Sigmoid colon (tissue), 7 donors: ENCODE measurements at places on chromosomes 2 and 18. TPM values are rescaled to one million over a fixed set of nuclear protein-coding genes. Genes with fewer than 3 reads are reported as not detected.

- H3K36me3 ChIP-seq = no peaks in the 10 kb centered on the region
- no peaks in the 10 kb centered on the region for H3K27me3 ChIP-seq
- H3K27ac ChIP-seq = peak overlapping the region; percentile 66
- peak overlapping the region; percentile 27 for H3K4me3 ChIP-seq
Observed at GRCh38 chr18:13381944-13382365, 163.4 kb downstream of the LDLRAD4 start.

Gene CNNM3
- 11.9 TPM for polyA plus RNA-seq

GRCh38 chr18:62069556-62069955, 117.3 kb downstream of the PIGN start:
- no peaks in the 10 kb centered on the region for H3K36me3 ChIP-seq
- H3K4me1 ChIP-seq = no peaks in the 10 kb centered on the region
- H3K4me3 ChIP-seq = no peak overlapping the region
- no peak overlapping the region for H3K27ac ChIP-seq

DNA sequence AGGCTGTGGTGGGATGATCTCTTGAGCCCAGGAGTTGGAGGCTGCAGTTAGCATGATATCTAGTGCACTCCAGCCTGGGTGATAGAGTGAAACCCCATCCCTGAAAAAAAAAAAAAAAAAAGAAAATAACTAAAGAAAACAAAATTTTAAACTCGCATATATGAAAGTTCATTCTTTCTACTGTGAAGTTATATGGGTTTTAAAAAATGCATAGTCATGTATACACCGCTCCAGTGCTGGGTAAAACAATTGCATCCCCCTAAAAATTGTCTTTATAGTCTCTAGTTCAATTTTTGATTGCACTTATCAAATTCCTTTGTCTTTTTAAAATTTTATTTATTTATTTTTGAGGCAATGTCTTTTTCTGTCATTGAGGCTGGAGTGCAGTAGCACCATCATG, 65.0 kb upstream of the ACYP2 start:
- H3K4me3 ChIP-seq = no peak overlapping the region
- H3K36me3 ChIP-seq = peaks cover 5% of the 10 kb centered on the region
- no peak overlapping the region for H3K27ac ChIP-seq
- DNase-seq = no peak

Gene NYAP2
- not detected for polyA plus RNA-seq

GRCh38 chr2:63790906-63791305, 50.8 kb upstream of the UGP2 start:
- no peak overlapping the region for H3K4me3 ChIP-seq
- DNase-seq = no peak
- no peak overlapping the region for H3K27ac ChIP-seq
- no peaks in the 10 kb centered on the region for H3K36me3 ChIP-seq
- H3K27me3 ChIP-seq = no peaks in the 10 kb centered on the region
